ENCODE measurements at places on chromosomes 11 and 22. TPM values are rescaled to one million over a fixed set of nuclear protein-coding genes. Genes with fewer than 3 reads are reported as not detected.

The CEND1 gene
- total RNA-seq = not detected

The LRP4 gene
- 11.0 TPM for total RNA-seq

The ASCL2 gene
- 1.6 TPM for total RNA-seq

The NXPE4 gene
- total RNA-seq = not detected

The TCN1 gene
- 3.2 TPM for total RNA-seq

The SLC22A9 gene
- not detected for total RNA-seq

The ALDH3B1 gene
- total RNA-seq = not detected

The HSPB2 gene
- not detected for total RNA-seq

The NDUFV1 gene
- total RNA-seq = 150 TPM

Data from progenitor cell of endocrine pancreas (in vitro differentiated cells).